Stimulated activated naive CD8-positive, alpha-beta T cell treated with anti-CD3 and anti-CD28 coated beads, Interleukin-15, amount 100 ng/mL, for 72 hours (primary cell): ENCODE measurements at places on chromosomes 12 and 14.

DNA sequence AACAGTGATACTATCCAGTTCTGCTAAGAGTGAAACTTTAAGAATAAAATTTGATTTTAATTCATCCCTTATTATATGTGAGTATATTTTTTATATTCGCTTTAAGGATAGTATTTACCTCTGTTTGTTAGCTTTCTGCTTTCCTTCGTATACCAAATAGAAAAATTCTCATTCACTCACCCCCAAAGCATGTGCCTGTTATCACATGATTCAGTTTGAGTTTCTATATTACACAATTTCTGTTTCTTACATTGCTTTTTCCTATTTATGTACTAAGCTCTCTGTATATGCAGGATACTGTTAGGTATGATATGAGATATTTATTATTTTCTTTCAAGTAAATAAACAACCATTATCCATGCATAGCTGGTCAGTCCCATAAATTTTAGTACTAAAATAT is 275.2 kb downstream of the FBXL14 start:
- no peak for DNase-seq

GRCh38 chr14:65813760-65814384 is 401.3 kb downstream of the FUT8 start:
- DNase-seq, result no peak

DNA sequence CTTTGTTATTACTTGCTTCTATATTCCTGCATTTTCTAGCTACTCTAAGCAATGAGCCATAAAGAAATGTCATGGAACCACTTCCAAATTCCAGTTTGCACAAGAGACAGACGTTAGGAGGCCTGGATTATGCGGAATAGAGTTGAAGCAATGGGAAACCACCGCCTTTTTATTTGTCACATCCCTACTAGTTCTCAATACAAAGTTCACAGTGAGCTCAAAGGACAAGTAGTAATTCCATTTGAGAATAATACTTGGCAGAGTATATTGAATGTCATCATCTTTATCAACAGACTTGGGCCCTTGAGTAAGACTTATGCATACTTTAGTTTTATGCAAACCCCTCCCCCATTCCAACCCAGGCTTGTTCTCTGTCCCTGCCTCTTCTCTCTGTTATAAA is 3.7 kb upstream of the SLC15A5 start:
- DNase-seq, result no peak

DNA sequence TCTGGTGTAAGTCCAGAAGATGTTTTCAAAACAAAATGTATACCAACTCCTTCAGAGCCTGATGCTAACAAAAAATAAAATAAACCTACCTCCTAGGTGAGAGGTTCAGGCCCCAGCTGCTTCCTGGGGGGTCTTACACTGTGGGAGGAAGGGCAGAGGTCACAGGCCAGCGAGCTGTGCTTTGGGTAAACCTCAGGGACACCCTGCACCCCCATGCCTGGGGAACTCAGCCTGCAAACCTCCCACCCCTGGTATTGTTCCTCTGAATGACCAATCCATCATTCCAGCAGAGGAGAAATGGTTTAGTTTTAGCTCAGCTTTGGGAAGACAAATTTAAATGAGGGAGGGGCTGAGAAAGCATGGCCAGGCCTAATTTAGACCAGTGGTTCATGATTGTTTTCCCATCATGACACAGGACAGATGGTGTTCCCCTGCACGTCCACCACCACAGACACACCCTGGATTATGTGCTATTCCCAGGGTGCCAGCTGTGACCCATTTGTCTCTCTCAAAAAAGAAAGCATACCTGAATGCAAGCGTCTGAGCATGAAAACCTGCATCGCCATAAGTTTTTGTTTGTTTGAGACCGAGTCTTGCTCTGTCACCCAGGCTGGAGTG is 14.5 kb upstream of the TFCP2 start:
- DNase-seq, result no peak

- no peak for DNase-seq
Measured at GRCh38 chr12:108711489-108712164, 19.7 kb downstream of the CORO1C start.

GRCh38 chr12:13661005-13661887 is 320.2 kb downstream of the GRIN2B start:
- DNase-seq, result peak; percentile 10

DNA sequence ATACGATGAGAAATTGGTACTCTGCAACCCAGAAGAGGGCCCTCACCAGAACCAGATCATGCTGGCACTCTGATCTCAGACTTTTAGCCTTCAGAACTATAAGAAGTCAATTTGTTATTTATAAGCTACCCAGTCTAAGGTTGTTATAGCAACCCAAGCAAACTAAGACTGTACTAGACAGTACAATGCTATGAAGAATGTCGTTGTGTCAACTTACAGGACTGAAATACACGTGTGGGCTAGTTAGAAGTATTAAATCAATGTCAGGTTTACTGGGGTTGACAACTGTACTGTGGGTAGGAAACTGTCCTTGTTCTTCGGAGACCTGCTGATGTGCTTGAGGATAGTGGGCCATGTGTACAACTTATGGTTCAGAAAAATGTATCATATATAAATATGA is 19.7 kb downstream of the DUSP16 start:
- no peak for DNase-seq

GRCh38 chr14:100589071-100589759 is 2.0 kb upstream of the BEGAIN start:
- DNase-seq, result no peak

DNA sequence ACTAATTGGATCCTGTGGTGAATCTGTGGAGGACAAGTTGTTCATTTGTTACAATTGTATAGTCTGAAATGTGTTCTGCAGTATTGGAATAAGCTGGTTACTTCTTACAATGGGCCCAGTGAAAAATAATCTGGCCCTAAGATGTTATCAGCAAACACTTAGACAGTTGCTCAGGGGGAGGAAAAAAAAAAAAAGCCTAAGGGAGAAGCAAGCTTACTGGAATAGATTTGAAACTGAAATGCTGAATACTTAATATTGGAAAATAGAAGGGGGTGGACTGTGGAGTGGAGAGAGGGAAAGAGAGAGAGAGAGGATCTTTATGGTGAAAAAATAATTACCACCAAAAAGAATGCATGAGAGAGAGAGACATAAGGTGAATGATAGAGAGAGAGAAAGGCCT is 4.0 kb downstream of the FOXG1 start:
- DNase-seq, result no peak

- no peak for DNase-seq
Measured at GRCh38 chr12:125674554-125675338, 609.5 kb downstream of the AACS start.

GRCh38 chr14:88227693-88228092 is 95.4 kb downstream of the KCNK10 start:
- no peak for DNase-seq

DNA sequence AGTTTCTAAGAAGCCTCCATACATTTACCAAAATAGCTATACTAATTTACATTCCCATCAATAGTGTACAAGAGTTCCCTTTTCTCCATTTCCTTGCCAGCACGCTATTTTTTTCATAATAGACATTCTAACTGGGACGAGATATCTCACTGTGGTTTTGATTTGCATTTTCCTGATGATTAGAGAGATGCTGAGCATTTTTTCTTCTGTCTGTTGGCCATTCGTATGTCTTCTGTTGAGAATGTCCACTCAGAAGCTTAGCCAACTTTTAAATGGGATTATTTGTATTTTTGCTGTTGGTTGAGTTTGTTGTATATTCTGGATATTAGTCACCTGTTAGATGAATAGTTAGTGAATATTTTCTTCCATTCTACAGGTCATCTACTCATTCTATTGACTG is 144.1 kb downstream of the PRKD1 start:
- no peak for DNase-seq

GRCh38 chr12:27292718-27293117 is 39.9 kb upstream of the BMAL2 start:
- no peak for DNase-seq

- DNase-seq, result no peak
Measured at GRCh38 chr12:58564721-58565120, 355.6 kb downstream of the LRIG3 start.

- no peak for DNase-seq
Measured at GRCh38 chr12:126182619-126183236, 1117.5 kb downstream of the AACS start.

GRCh38 chr12:39620659-39621658 is 1.4 kb upstream of the ABCD2 start:
- DNase-seq, result peak; percentile 82

DNA sequence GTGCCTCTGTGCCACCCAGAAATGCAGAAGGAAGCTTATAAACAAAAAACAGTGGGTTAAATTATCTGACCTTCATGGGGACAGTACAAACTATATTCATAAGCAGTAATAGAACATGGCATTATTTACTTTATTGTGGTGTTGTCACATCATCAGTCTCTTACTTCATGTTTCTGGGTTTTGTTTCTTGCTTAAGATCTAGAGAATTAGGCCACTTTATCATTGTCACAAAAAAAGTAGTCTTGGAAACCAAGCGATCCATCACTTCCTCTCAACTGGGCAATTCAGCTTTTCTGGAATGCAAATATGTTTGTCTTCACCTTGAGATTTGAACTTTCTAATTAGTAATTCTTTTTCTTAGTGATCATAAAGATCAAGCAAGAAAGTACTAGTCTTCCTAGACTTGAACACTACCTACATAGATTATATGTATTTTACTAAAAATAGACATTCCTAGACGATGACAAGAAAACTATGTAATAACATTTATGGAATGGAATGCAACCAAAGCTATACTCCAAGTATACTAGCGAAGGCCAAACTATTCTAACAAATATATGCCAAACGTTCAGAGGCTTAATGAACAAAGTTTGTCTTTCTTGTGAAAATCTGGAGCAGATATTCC is 363.4 kb downstream of the DAD1 start:
- no peak for DNase-seq

DNA sequence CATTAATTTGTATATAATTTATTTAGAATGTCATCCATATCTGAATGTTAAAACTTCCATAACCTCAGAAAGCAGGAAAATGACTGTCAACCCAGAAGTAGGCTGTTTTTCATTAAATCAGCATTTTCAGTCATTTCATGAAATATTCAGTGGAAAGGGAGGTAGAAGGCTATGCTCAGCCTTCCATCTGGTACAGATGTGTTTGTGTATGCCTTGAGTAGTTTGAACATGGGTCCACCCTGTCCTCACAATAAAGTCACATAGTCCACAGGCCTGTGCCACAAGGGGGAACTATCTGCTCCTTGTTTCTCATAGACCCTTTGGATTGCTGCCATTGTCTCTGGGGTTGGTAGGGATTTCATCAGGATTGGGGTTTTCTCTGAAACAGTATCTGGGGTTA is 9.1 kb downstream of the LACRT start:
- no peak for DNase-seq

- DNase-seq, result no peak
Measured at GRCh38 chr12:252636-253035, 10.0 kb downstream of the SLC6A13 start.
